Memory B cell (primary cell): ENCODE measurements at places on chromosomes 7 and 10.

- DNase-seq, result no peak
Measured at GRCh38 chr10:109894516-109894915, 28.8 kb downstream of the XPNPEP1 start.

DNA sequence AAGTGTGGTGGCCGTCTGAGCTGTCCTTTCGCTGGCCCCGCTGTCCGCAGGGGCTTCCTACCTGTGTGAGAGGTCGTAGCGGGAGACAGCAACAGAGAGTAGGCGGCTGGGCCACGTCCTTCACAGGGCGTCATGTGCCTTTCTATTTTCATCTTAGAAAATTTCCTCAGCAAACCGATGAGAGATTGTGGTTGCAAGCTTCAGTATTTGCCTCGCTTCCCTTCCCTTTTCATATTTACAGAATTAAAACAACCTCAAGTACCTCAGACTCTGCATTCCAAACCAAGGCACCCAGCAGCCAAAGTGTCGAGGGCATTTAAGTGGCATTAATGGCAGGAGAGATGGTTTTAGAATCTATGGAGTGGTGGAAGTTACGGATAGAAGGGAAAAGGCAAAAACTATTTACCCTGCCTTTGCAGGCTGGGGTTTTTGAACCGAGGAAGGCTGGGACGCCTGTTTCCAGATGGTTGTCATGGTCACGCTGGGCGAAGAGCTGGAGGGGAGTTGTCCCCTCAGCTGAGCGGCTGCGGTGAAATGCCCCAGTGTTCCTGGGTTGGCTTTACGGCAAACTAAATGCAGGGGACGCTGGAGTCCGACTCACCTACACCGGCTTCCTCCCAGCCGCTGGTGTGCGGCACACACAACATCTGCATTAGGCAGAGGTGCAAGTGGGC is 41.9 kb downstream of the WIPI2 start:
- DNase-seq, result peak; percentile 54

DNA sequence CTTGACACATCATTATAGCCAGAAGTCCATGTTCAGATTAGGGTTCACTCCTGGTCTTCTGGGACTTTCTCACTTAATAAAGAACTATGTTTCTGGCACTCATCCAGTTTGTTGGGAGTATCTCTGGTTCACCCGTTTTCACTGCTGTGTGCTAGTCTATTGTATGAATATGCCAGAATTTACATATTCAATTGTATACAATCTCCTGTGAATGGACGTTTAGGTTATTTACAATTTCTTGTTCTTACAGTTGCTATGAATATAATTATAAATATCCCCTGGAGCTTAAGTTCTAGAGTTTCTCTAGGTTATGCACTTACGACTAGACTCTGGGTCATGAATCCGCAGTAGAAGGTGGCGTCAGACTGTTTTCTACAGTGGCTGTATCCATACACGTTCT is 20.0 kb upstream of the RBM33 start:
- DNase-seq, result no peak

DNA sequence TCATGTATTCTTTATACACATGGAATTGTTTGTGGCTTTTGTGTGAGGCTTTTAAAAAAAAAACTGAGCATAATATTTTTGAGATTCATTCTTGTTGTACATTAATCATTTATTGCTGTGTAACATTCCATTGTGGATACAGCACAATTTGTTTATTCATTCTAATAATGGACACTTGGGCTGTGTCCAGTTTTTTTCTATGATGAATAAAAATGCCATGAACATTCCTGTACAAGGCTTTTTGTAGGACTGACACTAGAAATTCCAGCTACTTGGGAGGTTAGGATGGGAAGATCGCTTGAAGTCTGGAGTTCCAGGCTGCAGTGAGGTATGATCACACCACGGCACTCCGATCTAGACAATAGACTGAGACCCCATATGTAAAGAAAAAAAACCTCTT is 254.3 kb upstream of the CACNA2D1 start:
- DNase-seq, result no peak

DNA sequence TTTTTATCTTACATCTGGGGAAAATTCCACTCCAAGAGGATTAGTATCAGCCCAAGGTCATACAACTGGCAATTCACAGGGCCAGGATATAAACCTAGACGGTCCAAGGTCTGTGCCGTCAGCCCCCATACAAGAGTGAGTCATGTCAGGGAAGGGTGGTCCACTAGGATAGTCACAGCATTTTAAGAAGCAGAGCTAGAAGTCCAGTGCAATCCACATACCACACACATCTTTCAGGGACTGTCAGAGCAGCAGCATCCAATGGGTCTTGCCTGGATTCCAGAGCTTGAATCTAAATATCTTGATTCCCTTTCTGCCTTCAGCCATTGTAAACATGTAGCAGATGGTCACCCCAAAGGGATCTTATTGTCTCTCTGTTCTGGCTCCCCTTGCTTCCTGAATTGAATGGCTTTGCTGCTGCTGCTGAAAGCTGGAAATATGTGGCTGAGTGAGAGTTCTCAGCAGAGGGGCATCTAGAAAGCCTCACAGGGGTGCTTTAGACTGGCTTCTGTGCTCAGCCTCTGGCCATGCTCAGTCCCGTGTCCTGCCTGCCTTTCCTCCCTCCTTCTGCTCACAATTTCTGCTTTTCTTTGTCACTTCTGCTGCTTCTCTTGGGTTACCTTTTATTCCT is 9.9 kb upstream of the OR6V1 start:
- no peak for DNase-seq
